GM23248 (cell line): ENCODE measurements at places on chromosomes 16 and 17. TPM values are rescaled to one million over a fixed set of nuclear protein-coding genes. Genes with fewer than 3 reads are reported as not detected.
A peak's percentile ranks its signal among the peaks of the same experiment; 100 is the strongest.

GRCh38 chr17:52149626-52150025, 8.9 kb downstream of the CA10 start:
- H3K27ac ChIP-seq, result no peak overlapping the region
- no peaks in the 10 kb centered on the region for H3K4me1 ChIP-seq
- DNase-seq, result no peak
- no peaks in the 10 kb centered on the region for H3K27me3 ChIP-seq
- no peak overlapping the region for H3K4me3 ChIP-seq

DNA sequence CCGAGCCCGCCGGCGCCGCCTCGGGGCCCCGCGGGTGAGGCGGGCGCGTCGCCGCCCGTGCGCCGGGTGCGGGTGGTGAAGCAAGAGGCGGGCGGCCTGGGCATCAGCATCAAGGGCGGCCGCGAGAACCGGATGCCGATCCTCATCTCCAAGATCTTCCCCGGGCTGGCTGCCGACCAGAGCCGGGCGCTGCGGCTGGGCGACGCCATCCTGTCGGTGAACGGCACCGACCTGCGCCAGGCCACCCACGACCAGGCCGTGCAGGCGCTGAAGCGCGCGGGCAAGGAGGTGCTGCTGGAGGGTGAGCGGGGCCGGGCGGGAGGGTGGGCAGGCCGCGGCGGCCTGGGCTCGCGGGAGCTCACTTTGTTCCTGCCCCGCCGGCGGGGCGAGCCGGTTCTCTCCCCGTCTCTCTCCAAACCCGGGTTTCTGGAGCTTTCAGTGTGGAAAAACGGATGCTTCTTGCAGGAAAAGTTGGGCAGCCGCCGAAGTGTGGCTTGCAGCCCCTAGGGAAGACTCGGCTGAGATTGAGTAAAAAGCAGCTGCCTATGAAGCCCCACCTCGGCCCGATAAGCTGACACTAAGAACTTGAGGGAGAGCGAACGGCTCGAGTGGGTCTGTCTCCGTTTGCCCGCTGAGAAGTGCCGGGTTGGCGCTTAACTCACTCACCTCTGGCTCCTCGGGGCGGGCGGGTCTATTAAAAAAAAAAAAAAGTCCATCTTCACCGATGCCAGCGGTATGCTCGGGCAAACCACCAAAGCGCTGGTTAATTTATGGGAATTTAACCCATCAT, 677 bp downstream of the SNTB2 start:
- H3K4me3 ChIP-seq, result peak overlapping the region; percentile 81
- H3K27me3 ChIP-seq, result no peaks in the 10 kb centered on the region
- DNase-seq, result peak; percentile 73
- peak overlapping the region; percentile 63 for H3K27ac ChIP-seq
- H3K4me1 ChIP-seq, result peaks cover 40% of the 10 kb centered on the region

- H3K36me3 ChIP-seq, result no peaks in the 10 kb centered on the region
- H3K27me3 ChIP-seq, result no peaks in the 10 kb centered on the region
- peaks cover 14% of the 10 kb centered on the region for H3K4me1 ChIP-seq
- H3K27ac ChIP-seq, result peak overlapping the region; percentile 23; the same call in 1 of the 2 replicates
These were observed 11.6 kb upstream of the GP1BA start for GRCh38 chr17:4920351-4921048.

DNA sequence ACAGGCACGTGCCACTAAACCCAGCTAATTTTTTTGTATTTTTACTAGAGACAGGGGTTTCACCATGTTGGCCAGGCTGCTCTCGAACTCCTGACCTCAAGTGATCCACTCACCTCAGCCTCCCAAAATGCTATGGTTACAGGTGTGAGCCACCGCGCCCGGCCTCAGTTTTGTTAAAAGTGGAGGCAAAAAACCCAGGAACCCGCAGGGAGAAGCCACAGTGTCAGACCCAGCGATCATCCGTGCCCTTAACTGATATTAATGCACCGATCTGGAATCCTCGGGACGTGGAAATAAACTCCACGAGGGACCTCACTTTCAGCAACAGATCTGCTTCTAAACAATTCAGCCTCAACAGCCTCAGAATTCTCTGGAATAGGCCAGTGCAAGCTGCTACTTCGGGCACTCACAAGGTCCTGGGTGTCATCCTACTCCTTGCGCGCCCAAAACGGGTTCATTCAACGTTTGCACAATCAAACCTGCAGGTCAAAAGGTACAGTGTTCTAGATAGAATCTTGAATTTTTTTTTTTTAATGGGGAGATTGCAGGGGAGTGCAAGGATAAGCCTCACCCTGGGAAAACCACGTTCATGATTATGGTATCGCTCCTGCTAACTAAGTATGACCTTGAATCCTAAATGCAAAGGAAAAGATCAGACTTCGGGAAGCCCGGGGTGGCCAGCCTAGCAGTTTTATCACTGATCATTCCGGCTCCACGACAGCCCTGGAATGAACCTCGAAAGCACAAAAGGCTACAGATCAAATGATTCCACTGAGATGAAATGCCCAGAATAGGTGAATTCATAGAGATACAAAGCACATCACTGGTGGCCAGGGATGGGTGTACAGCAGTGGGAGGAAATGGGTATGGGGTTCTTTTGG, 22.4 kb downstream of the LITAF start:
- no peaks in the 10 kb centered on the region for H3K27me3 ChIP-seq
- no peak overlapping the region for H3K4me3 ChIP-seq
- no peak for DNase-seq
- H3K4me1 ChIP-seq, result no peaks in the 10 kb centered on the region
- H3K27ac ChIP-seq, result no peak overlapping the region

DNA sequence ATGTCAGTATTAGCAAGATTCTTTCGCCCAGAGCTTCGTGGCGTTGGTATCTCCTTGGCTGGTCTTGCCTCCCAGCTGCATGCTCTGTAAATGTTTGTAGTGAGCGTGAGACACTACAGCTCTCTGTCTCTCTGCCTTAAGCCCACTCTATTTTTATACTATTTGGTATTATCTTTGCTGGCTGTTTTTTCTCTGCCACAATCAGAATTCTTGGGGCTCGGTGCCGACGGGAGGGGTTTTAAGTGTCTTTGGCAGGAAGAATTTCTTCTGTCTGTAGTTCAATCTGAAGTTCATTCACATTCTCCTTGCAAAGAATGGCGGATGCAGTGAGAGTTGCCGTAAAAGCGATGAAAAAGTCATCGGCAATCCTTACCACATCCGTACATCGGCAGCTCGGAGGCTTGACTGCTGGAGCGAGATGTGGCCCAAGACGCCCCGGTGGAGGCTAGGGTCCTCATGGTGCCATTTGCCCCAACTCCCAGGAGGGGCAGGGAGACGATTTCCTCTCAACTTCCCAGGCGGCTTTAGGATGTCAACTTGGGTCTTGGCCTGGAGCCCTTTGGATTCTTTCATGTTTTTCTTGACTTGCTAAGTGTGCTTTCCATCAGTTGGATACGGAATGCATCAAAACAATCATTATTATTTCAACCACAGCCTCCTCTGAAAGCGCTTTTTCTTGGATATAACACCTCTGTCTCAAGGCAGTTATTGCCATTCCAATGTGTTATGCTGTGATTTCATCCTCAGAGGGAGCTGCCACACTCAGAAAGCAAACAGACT, 132.3 kb upstream of the SDK2 start:
- H3K27ac ChIP-seq, result no peak overlapping the region
- H3K4me3 ChIP-seq, result no peak overlapping the region
- no peaks in the 10 kb centered on the region for H3K36me3 ChIP-seq
- no peaks in the 10 kb centered on the region for H3K4me1 ChIP-seq
- DNase-seq, result no peak
- H3K27me3 ChIP-seq, result peaks cover 34% of the 10 kb centered on the region

RPS2 gene
- total RNA-seq, result 1,339 and 1,536 TPM in 2 replicates

DHRS7C gene
- not detected in 2 replicates for total RNA-seq

CA7 gene
- total RNA-seq, result 0.65 TPM in 1 of 2 replicates, not detected in the other
